ENCODE measurements at places on chromosomes 16 and 17.

DNA sequence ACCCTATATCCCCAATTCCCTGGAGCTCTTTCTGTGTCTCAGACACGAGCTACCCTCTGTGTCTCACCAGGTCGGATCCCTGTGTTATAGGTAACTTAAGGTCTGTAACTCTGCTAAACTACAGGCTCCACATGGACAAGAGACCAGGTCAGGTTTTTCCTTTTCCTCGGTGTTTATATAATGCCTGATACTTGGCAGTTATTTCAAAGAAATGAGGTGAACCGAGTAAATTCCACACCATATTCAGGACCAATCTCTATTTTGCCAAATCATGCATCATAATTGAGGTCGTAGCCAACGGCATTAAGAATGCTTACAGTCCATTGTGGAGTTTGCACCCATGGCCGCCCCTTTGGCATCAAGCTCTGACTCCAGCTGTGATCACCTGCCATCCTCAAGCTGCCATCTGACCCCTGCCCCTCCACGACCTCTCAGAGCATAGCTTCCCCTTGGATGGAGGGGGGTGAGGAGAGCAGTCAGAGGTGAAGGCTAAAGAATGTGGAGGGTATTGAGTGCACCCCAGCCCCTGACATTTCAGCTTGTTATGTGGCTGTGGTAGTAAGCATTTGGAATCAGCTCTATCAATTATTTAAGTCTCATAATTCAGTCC, 434.7 kb upstream of the RBFOX1 start:
- DNase-seq, result no peak

DNA sequence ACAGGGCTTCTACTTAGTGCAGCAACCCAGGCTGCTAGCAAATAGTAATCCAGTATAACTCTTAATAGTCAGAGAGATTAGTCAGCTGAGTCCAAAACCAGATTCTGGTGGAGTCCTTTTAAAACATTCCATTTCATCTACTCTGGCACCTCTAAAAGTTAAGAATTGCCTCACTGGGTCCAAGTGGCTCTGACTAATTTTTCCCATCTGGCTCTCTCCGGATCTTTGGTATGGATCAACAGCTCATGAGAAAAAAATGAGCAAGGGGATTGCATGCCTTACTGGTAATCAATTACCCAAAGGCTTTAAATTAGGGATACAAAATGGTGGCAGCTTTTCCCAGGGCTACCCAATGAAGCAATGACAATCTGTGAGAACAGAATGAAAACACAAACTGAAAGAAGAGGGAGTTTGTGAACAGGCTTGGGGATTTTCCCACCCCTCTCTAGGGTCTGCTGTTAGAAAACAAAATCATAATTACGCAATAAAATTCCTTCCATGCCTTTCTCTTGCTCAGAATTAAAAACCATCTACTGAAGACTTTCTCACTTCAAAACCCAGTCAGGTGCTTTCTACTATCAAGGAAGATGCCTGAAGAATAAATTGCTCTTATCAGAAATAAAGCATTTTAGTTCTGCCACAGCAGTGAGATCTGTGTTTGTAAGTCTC, 84.6 kb upstream of the PMFBP1 start:
- no peak for DNase-seq

- DNase-seq, result no peak
Observed at GRCh38 chr16:7423434-7424044, 90.9 kb downstream of the RBFOX1 start.

- no peak for DNase-seq
Observed at GRCh38 chr16:70258946-70259345, 7.2 kb upstream of the EXOSC6 start.

GRCh38 chr17:4446326-4447071, 12.8 kb downstream of the SPNS3 start:
- no peak for DNase-seq

GRCh38 chr17:34879146-34879545, 82.1 kb downstream of the CCT6B start:
- no peak for DNase-seq

DNA sequence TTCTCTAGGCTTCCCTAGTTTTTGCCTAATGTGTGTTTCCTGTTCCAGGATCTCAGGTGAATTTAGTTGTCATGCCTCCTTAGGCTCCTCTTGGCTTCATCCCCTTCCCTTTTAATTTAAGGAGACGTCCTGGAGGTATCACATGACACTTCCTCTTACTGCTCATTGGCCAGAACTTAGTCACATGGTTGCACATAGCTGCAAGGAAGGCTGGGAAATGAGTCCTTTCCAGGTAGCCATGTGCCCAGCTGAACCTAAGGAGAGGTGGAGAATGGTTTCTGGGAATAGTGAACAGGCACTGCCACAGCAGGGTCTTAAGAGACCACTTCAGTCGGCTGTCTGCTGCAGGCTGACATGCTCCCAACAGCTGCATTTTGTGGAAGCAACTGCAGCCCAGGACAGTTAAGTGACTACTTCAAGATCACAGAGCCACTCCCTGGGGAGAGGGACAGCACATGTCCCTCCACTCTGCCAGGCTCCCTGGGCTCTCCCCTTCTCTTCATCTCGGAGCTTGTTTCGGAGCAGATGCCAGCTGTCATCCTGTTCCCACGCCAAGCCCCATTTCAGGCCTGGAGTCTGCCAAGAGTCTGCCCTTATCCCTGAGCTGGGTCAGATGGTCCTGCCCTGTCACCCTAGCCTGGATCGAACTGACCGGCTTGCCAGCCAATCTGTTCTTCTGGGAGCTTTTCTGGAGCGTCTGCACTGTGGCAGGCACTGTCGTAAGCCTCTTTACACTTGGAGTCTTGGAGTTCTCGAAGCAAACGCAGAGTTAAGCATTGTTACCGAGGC, 81.4 kb upstream of the FOXF1 start:
- no peak for DNase-seq

DNA sequence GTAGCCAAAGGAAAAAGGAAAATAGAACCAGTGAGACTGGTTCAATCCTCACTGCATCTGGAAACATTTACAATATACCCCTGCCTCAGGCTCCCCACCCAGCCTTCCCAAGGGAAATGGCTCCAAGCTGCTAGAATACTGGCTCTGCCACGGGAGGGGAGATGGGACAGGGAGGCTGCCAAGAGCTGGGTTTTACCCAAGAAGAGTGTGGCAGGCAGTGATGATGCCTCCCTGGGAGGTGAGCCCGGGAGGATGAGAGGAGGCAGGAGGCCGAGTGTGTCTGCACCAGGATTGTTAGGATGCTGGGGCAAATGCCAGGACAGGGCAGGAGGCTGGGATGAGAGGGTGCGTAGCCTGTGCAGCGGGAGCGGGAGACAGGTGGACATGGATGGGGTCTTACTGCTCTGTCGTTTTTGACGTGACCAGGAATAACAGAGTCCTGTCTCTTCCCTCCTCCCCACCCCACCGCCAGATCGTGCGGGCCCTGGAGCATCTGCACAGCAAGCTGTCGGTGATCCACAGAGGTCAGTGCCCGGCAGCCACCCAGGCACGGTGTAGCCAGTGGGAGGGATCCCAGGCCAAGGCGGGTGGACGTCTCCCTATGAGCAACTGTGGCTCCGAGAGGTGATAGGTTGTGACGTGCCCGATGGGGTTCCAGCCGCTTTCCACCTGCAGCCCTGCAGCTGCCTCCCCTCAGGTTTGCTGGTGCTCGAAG, 18.4 kb downstream of the MAP2K3 start:
- no peak for DNase-seq

Measured in D721Med (cell line).